WTC11 (cell line): ENCODE measurements at places on chromosomes 12 and 14. TPM values are rescaled to one million over a fixed set of nuclear protein-coding genes. Genes with fewer than 3 reads are reported as not detected.

- peaks cover 20% of the 10 kb centered on the region for H3K4me1 ChIP-seq
- H3K27ac ChIP-seq, result no peak overlapping the region
- 0 out of 2 replicates have a peak overlapping the region, but pooled peaks have one; percentile 14 for H3K4me3 ChIP-seq
- H3K27me3 ChIP-seq, result peaks cover 24% of the 10 kb centered on the region
- DNase-seq, result no peak
Measured at GRCh38 chr14:23112359-23113178, 6.5 kb downstream of the CEBPE start.

GRCh38 chr12:33672836-33673577 lies 233.4 kb upstream of the SYT10 start:
- DNase-seq, result no peak
- no peak overlapping the region for H3K4me3 ChIP-seq
- H3K27me3 ChIP-seq, result no peaks in the 10 kb centered on the region
- peaks cover 2% of the 10 kb centered on the region; the same call in 1 of the 2 replicates for H3K36me3 ChIP-seq
- H3K27ac ChIP-seq, result peak overlapping the region; percentile 42; the same call in 1 of the 2 replicates

- H3K27ac ChIP-seq, result no peak overlapping the region
- DNase-seq, result no peak
- peaks cover 42% of the 10 kb centered on the region for H3K4me1 ChIP-seq
- H3K4me3 ChIP-seq, result peak overlapping the region; percentile 73; the same call in 1 of the 2 replicates
Measured at GRCh38 chr12:54589964-54590363, 1.5 kb upstream of the PPP1R1A start.

DNA sequence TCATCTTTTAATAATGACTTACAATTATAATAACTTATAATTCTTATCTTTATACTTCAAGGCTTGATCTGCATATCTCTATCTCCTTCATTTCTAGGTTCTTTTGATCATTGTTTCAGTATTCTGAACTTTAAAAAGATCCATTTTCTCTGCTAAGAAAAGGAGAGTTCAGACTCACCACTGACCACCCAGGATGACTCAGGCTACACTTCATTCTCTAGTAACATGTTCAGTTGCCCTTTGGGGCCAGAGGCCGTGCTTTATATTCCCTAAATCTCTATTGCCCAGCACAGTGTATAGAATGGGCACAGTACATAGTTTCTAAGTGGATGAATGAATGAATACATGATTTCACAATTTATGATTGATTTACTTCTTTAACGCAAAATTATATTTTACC lies 268.7 kb downstream of the AKAP6 start:
- no peaks in the 10 kb centered on the region for H3K36me3 ChIP-seq
- no peak overlapping the region for H3K4me3 ChIP-seq
- no peaks in the 10 kb centered on the region for H3K27me3 ChIP-seq

GRCh38 chr12:7451756-7452155 lies 7.8 kb upstream of the CD163L1 start:
- H3K4me1 ChIP-seq, result no peaks in the 10 kb centered on the region
- H3K4me3 ChIP-seq, result no peak overlapping the region
- H3K27ac ChIP-seq, result no peak overlapping the region
- no peaks in the 10 kb centered on the region for H3K27me3 ChIP-seq
- no peak for DNase-seq

DNA sequence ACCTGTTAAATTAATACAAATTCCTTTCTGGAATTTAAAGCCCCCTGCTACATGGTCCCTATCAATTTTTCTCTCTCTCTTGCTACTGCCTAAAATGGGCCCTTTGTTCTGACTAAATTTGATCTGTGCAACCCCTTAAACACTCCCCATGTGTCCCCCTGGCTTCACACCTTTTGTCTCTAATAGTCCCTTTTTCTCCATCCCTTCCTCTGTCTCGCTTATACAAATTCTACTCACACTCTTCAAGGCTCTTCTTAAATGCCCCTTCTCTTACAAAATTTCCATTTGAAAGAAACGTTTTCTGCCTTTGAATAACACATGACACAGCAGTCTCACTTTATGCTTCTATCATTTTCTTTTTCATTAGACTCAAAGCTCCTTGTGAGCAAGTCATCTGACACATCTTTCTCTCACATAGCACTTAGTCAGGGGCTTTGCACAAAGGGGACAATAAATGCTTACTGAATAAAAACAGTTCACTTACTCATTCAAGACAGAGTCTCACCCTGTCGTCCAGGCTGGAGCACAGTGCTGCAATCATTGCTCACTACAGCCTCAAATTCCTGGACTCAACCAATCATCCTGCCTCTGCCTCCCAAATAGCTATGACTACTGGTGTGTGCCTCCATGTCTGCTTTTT lies 41.5 kb upstream of the NR2C1 start:
- no peak for DNase-seq
- H3K36me3 ChIP-seq, result peaks cover 19% of the 10 kb centered on the region
- H3K4me3 ChIP-seq, result no peak overlapping the region
- peaks cover 36% of the 10 kb centered on the region for H3K4me1 ChIP-seq
- H3K27ac ChIP-seq, result peak overlapping the region; percentile 29

DNA sequence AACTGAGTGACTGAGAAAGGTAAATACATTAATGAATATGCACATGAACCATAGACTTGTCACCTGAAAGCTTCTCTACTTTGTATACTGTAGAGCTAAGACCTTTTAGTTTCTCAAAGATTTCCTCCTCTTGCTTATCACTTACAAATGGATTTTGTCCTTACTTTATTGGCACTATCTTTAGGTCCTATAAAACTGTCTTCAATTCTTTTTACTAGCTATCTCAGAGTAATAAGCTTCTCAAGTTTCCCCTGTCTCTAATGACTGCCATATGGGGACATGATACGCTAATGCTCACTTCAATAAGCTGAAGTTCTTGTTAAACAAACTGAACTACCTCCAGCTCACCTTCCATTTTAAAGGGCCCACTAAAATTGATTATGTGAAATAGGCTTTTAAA lies 468.2 kb upstream of the CCDC196 start:
- no peaks in the 10 kb centered on the region; the same call in 1 of the 2 replicates for H3K27me3 ChIP-seq
- peaks cover 3% of the 10 kb centered on the region for H3K36me3 ChIP-seq
- H3K4me1 ChIP-seq, result peaks cover 8% of the 10 kb centered on the region
- H3K27ac ChIP-seq, result no peak overlapping the region
- DNase-seq, result no peak

DNA sequence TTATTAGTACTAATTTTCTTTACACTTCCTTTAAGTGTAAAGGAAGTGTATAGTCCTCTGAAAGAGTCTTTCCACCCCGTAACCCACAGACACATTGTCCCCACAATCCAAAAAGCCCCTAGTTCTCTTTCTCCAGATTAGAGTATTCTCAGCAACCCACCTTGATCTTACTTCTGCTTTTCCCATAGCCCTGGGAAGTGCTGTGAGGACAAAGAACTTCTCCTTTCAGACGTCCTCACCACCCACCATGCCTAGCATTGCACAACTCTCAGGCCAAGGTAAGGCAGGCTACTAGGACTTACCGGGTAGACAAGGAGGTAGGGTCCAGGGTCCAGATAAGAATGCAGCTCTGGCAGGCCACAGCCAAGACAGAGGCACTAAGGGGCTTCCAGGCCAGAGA lies 7.4 kb downstream of the AAAS start:
- H3K27me3 ChIP-seq, result no peaks in the 10 kb centered on the region
- H3K36me3 ChIP-seq, result peaks cover 41% of the 10 kb centered on the region
- H3K27ac ChIP-seq, result no peak overlapping the region
- no peak overlapping the region for H3K4me3 ChIP-seq

DNA sequence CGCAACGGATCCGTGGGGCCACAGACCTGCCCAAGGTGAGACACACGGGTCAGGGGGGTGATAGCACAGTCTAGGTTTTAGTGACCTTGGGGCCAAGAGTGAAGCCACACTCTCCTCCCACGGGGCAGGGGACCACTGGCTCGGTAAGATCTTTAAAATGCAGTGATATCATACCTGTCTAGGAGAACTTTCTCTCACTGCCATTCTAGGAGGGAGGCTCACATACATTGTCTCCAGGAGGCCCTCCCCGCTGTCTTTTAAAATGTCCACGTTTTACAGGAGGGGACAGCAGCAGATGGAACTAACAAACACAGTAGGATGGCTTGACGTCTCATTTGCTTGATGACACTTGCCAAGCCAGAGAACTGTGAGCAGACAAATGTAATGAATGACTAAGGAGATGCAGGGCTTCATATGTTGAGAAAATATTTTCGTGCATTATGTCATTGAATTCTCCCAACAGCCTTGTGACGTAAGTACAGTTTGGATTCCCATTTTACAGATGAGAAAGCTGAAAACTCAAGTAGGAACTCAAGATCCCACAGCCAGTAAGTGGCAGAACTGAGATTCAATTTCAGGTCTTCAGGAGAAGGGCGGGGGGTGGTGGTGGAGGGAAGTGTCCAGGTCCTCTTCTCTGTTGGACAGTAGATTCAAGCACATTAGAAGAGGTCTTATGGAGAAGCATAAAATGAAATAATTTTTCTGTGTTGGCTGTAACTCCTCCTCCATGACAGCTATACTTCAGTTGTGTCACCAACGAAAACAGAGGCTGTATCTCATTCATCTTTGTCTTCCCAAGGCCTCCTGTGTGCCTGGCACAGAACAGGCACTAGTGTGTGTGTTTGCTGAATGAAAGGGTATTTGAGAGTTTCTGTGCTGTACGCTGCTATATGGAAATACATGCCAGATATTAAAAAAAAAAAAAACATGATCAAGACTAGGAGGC lies 2.1 kb downstream of the VASH1 start:
- H3K27ac ChIP-seq, result no peak overlapping the region
- no peak for DNase-seq
- H3K36me3 ChIP-seq, result no peaks in the 10 kb centered on the region
- peaks cover 27% of the 10 kb centered on the region for H3K4me1 ChIP-seq
- peaks cover 72% of the 10 kb centered on the region for H3K27me3 ChIP-seq

DNA sequence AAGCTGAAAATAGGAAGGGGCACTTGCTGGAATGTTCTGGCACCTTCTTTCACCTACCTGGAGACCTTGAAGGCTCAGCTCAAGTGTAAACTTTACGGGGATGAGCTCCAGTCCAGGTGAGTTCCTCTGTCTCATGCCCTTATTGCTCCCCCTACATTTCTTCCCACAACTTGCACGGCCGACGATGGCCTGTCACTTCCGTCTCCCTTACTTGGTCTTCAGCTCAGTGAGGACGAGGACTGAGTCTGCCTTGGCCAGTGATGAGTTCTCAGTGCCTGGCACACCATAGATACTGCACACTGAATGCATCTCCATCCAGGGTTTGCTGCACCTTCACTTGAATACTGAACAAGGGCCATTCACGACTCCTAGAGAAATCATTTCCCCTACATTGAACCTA lies 21.4 kb downstream of the ADGRD1 start:
- no peak overlapping the region for H3K4me3 ChIP-seq
- no peaks in the 10 kb centered on the region for H3K36me3 ChIP-seq
- no peak overlapping the region for H3K27ac ChIP-seq
- no peak for DNase-seq
- H3K27me3 ChIP-seq, result no peaks in the 10 kb centered on the region

- no peak for DNase-seq
- peaks cover 11% of the 10 kb centered on the region for H3K36me3 ChIP-seq
- H3K4me3 ChIP-seq, result no peak overlapping the region
- H3K27me3 ChIP-seq, result no peaks in the 10 kb centered on the region
Measured at GRCh38 chr12:77485961-77486854, 344.5 kb upstream of the NAV3 start.

- no peak overlapping the region for H3K27ac ChIP-seq
- H3K4me1 ChIP-seq, result peaks cover 41% of the 10 kb centered on the region
- H3K4me3 ChIP-seq, result no peak overlapping the region
- H3K36me3 ChIP-seq, result no peaks in the 10 kb centered on the region
- DNase-seq, result no peak
Measured at GRCh38 chr14:68375376-68375775, 417.5 kb downstream of the ZFP36L1 start.

DNA sequence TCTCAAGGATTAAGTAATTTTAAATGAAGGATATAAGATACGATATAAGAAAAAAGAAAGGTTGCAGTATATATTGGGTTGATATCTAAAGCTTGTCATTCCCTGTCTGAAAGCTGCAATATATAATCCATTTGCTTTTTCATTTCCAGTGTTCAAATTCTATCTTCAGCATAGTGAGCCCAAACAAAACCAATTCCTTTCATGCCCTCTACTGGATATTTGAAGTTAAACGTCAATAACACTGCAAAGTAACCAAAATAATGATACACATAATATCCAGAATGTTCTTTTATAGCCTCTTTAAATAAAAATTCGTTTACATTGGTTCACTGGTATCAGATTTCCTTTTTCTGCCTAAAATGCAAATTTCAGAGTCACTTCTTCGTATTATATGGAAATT lies 64.5 kb upstream of the DAAM1 start:
- H3K4me3 ChIP-seq, result no peak overlapping the region
- 0 out of 2 replicates have a peak, but pooled peaks cover 4% of the 10 kb centered on the region for H3K4me1 ChIP-seq
- no peak overlapping the region for H3K27ac ChIP-seq
- DNase-seq, result no peak
- no peaks in the 10 kb centered on the region for H3K27me3 ChIP-seq

- H3K27ac ChIP-seq, result no peak overlapping the region
- H3K4me1 ChIP-seq, result peaks cover 17% of the 10 kb centered on the region
- H3K27me3 ChIP-seq, result peaks cover 7% of the 10 kb centered on the region
- DNase-seq, result no peak
- no peak overlapping the region for H3K4me3 ChIP-seq
Measured at GRCh38 chr14:99690636-99691035, 6.5 kb downstream of the CYP46A1 start.

Gene CABP1
- 10.1 to 14.1 TPM (median 10.7 TPM) in 3 replicates for total RNA-seq

Gene AREL1
- total RNA-seq, result 32.4 to 37.0 TPM (median 32.7 TPM) in 3 replicates

Gene SLCO1B3
- total RNA-seq, result not detected in 3 replicates
